ENCODE measurements at places on chromosomes 7 and 10.

GRCh38 chr7:124085179-124085578 is 52.3 kb upstream of the TMEM229A start:
- DNase-seq = no peak

DNA sequence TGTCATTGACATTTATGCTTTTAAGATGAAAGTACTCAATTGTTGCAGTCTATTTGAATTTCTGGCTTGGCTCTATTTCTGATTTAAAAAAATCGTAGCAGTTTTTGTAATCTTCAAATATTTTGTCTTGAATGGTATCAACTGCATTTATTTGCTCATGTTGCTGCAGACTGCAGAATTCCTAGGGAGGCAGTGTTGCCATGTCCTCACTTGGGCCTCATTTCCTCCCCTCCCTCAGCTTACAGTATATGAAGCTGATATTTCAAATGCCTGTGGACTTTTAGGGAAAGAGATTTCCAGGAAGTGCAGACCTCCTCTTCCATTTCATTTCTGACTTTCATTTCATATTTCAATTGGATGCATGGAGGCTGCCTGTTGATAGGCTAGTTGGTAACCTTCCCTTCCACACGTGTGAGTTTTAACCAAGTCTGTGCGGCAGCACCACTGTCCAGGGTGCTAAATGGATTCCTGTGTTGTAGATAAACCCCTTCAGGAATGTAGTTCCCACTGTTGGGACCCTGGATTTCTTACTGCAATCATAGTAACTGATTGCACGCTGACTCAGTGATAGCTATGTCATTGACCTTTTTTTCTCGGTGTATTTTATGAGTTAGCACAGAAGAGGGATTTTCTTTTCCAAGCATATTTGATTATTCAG is 17.5 kb downstream of the VPS50 start:
- DNase-seq = no peak

GRCh38 chr10:14491811-14492210 is 161.1 kb upstream of the FRMD4A start:
- DNase-seq = no peak

DNA sequence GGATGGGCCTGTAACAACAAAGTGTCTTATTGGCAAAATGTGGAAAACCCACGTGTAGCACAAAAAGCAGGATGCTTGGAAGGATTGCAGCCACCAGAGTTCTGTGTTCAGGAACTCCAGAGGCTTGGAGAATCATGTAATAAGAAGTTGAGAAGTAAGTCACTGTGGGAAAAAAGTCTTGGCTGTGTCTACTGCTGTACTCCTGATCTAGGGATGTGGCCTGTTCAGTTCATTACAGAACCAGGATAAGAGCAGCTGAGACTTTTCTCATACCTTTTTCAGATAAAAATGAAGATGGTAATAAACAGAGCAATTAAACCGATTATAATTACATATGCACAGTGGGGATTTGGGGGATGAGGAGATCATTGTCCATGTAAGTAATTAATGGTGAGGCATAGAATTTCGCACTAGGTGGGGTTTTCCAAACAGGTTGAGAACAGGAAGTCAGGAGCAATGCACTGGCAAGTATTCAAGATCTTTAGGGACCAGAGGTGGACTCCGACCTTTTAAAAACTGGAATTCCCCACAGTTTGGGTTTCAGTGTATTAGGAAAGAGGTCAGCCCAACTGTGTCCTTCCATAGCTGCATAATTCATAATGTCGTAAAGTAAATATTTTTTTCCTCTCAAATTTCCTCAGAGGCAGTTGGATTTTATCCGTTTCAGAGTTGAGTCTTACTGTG is 281.7 kb downstream of the FRMD4A start:
- DNase-seq = no peak

GRCh38 chr7:139893999-139894398 is 64.9 kb downstream of the TBXAS1 start:
- DNase-seq = no peak

DNA sequence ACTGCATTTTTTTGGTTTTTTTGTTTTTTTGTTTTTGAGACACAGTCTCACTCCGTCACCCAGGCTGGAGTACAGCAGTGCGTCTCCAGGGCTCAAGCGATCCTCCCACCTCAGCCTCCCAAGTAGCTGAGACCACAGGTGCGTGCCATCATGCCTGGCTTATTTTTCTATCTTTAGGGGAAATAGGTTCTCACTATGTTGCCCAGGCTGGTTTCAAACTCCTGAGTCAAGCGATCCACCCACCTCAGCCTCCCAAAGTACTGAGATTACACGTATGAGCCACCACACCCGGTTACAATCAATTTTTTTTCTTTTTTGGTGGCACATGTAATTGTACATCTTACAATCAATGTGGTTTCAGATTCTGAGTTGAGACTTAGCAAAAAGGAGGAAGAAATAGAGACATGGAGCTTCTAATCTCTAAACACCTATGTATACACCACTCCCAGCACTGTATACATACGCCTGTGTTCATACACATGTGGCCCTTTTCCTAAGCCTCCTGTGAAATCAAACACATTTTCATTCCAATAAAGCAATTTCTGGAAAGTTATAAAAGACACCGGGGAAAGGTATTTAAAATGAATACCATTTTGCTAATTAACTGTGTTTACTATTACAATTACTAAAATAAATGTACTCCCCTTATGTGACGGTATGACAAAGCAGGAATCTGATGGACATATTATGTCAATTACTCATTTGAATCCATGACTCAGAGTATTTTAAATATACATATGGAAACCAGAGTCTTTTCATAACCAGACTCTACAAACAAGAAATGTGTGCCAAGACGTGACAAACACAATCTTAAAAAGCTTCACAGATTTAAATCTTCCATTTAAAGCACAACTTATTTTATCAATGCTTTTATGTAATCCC is 40.9 kb downstream of the SMURF1 start:
- DNase-seq = no peak

DNA sequence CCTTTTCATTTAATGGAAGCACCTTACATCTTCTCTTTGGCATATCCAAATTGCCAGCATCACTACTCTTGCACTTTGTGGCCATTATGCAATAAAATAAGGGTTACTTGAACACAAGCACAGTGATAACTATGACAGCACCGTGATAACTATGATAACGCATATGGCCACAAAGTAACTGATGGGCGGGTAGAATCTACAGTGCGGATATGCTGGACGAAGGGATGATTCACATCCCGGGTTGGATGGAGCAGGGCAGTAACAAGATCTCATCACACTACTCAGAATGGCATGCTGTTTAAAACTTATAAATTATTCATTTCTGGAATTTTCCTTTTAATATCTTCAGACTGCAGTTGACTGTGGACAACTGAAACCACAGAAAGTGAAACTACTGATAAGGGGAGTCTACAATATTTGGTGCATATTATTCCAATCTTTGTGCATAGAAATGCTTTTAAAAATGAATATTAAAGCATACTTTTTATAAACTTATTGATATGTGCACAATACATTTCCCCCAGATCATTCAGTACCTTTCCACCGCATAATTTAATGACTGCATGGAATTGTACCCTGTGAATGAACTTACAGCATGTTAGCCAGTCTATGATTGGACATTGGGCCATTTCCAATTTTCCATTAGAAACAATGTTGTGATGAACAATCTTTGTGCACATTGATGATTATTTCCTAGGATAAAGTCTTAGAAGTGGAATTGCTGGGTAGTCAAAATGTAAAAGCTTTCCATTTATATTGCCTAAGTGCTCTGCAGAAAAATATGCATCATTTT is 136.4 kb downstream of the WNT2 start:
- no peak for DNase-seq
